ENCODE measurements at places on chromosomes 1 and 21.

GRCh38 chr1:113557187-113557586 lies 166.9 kb downstream of the MAGI3 start:
- no peak for DNase-seq

GRCh38 chr1:92949937-92950817 lies 11.1 kb downstream of the DIPK1A start:
- no peak for DNase-seq

- no peak for DNase-seq
Measured at GRCh38 chr21:33198346-33199099, 31.2 kb upstream of the IFNAR2 start.

DNA sequence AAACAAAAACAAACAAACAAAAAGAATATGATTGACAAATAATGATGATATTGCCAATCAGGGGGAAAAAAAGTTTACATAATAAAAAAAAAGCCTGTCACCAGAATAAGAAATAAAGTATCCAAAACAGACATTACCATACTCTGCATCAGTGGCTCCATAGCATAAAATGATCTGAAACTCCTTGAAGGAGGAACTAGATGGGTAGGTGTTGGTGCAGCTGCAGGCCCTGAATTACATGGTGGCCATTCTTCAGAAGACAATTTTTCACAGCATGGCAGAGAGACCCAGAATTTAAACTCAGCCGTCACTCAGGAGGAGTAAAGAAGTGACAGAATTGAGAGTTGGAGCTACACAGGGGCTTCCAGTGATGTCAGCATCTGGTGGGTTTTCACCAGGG lies 60.2 kb downstream of the GLUL start:
- peak; percentile 26 for DNase-seq

- peak; percentile 55 for DNase-seq
Measured at GRCh38 chr1:173420330-173420806, 56.8 kb upstream of the PRDX6 start.

GRCh38 chr21:35528116-35529042 lies 479.3 kb upstream of the RUNX1 start:
- peak; percentile 40 for DNase-seq

DNA sequence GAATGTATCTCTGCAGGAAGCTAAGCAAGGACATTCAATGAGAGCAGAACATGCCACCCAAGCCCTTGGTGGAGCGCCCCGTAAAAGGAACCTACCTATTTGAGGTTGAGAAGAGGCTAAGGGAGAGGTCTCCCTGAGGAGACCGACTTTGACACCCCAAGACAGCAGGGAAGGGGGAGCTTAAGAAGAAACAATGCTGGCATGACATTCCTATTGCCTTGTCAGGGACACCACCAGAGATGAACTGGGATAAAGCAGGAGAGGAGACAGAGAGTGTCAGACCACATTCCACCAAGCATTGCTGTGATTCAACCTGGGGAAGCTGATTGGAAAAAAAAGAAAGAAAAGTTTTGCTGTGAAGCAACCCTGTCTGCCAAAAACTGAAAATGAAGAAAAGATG lies 13.3 kb upstream of the S100A2 start:
- no peak for DNase-seq

GRCh38 chr1:158180741-158181576 lies at the start of gene CD1D:
CD1D (plus strand) TSS chr1:158180895; CDS start chr1:158181102, 207 bp downstream.
- DNase-seq, result peak; percentile 28

DNA sequence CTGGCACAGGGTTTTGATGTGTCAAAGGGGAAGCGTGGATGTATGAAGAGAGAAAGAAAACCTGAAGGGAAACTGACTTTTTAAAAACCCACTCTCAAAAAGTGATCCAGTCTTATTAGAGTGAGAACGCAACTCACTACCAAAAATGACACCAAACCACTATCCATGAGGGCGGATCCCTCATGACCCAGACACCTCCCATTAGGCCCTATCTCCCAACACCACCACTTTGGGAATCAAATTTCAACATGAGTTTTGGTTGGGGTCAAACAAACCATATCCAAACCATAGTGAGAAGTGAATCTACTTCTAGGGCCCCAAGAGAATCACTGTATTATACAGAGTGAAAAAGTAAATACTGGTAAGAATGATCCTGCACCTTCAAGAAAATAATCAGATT lies 53.5 kb downstream of the FNBP1L start:
- DNase-seq, result no peak

DNA sequence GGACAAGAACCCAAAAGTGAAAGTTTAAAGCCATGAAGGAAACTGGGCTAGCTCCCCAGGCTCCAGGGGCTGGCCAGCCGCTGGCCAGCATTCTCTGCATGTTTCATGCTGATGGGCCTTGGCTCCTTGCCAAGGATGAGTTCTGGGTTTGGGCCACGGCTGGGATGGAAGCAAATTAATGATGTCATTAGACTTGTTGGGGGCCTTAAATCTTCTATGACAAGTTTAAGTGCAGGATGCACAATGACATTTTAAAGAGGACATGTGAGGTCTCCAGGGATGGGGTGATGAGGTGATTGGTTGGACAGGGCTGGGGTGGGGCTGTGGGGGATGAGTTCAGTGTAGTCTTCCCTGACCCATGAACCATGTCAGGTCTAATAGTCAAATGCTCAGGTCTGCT lies 199.6 kb downstream of the TRABD2B start:
- DNase-seq, result no peak

DNA sequence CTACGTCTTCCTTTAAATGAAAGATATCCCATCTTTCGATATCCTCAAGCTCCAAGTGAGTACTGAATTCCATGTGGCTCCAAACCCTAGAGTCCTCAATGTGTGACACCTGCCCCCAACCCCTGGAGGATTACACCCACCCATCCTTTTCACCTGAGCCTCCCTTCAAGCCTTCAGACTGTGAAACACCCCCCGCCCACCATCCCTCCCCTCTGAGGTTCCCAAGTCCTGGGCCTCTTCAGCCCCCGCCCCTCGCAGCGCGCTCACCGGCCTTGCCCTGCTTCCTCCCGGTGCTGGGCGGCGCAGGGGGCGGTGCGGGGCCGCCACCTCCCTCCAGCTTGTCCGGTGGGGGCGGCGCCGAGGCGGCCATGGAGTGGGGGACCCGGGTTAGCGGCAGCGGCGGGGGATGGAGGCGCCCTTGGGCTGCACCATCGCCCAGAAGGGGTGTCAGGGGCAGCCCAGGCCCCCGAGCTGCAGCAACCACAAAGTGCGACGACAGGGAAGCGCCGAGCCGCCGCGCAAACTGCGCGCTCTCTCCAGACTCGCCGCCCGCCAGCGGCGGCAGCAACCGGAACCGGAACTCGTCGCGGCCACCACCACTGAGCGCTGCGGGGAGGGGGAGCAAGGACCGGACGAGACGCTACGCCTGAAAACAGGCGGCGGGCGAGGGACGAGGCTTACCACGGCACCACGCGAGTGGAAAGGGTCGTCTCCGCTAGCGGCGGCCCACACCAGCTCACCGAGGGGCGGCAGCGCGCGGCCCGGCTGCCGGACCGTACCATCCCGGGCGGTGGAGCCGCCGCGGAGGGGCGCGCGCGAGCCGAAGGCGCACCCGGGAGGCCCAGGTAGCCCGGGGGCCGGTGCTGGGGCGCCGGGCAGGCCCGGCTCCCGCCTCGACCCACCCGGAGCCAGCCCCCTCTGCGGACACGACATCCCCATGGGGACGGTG lies at the start of gene PYGO2:
PYGO2 (minus strand) TSS at position 576 of the 949 bp plus-strand sequence; CDS start at position 370, 206 bp downstream.
- DNase-seq, result peak; percentile 84

- DNase-seq, result no peak
Measured at GRCh38 chr1:165610866-165611265, 20.2 kb upstream of the MGST3 start.

DNA sequence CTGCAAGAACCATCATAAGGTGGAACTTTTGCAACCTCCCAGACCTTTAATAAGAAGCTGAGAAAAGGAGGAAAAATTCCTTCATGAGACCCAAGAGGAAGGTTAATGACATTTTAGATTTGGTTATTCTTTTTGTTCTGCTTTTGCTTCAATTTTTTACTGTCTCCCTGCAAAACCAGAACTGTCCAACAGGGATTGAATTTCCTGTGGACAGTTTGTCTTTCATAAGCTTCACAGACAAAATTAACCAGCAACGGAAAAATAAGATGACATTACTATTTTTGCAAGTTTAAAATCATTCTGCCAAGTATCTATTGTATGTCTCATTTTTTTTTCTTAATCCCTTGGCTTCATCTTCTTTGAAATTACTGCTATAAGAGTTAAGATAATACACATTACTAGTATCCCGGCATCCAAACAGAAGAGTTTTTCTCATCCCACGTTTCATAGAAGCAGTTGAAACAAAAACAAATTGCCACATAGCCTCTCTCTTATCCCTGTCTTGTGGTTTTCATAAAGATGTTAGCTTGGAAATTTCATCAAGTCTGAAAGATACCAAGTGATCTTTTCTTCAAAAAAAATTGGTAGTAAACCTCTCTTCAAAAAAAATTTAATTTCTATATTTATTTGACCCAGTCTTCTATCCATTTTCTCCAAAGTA lies 465.3 kb upstream of the PTBP2 start:
- DNase-seq, result no peak

- DNase-seq, result no peak
Measured at GRCh38 chr1:206898089-206898914, 1.1 kb downstream of the IL24 start.

DNA sequence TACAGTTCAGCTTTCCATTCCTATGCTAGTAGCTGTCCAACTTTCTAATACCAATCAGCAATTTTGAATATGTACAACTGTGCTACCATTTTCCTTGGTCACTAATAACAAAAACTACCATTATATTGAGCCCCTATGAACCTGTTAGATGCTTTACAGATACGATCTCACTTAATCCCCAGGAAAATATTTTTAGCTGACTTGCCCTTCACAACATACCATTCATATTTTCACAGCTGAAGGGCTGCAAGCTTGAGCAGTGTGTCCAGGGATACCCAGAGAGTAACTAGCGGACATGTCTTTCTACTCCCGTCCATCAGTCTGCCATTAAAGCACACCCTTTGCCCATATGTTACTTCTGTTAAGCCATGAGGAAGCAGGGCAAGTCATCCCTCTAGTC lies 140.5 kb downstream of the SPATA46 start:
- DNase-seq, result no peak

GRCh38 chr1:38243106-38243505 lies 196.5 kb upstream of the POU3F1 start:
- DNase-seq, result no peak

DNA sequence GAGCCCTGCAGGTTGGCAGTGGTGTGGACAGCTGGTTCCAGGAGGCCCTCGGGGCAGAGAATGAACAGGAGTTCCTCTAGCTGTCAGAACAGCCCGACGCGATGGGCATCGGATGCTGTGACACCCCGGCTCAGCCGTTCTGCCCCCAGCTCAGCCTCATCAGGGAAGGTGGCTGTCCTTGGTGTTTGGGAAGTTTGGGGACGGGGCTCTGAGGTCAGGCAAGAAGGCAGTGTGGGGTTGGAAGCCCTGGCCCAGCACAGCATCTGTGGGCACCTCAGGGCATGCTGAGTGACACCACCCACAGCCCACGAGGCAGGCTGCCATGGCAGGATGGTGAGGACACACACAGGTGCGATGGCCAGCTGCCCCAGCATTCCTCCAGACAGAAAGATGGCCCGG lies 40.9 kb upstream of the CCDC27 start:
- DNase-seq, result no peak

DNA sequence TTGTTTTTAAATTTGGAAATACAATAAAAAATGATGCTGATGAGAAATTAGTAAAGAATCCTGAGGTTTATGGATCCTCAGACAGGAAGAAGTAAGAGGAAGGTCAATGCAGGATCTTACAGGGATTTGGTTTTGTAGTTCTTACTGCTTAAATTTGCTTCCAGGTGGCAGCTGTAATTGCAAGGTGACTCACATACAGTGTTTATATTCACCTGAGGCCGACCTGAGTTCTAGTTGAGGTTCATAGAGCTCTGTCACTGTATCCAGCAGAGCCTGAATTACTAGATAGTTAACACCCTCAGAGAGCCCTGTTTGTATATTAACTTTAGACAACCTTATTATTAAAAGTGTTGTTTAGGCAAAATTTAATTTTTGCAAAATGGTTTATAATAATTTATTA lies 1.4 kb upstream of the WDR26 start:
- no peak for DNase-seq

GRCh38 chr1:65719391-65719790 lies 73.3 kb upstream of the PDE4B start:
- DNase-seq, result no peak

DNA sequence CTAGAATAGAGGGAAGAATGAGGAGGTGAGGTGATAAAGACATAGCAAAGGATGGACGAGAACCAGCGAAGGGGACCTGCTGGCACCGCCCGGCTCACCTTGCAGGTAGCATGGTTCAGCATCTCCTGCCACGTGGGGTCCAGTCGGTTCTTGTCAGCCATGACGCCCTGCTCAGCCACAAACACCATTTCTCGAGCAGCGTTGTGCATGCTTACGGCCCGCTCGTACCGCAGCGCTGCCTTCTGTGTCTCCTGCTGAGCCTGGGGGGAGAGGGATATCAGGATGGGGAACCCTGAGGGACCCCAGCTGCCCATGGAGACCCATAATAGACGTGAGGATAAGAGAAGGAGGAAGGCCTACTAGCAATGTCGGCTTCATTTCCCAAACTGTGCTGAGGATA lies 11.4 kb downstream of the SH3BP5L start:
- DNase-seq, result no peak

- DNase-seq, result no peak
Measured at GRCh38 chr1:918353-918752, 5.4 kb upstream of the SAMD11 start.
